A549 treated with CORT108297 at 1 μM for 4 hours (cell line): ENCODE measurements at places on chromosomes 6 and 20. TPM values are rescaled to one million over a fixed set of nuclear protein-coding genes. Genes with fewer than 3 reads are reported as not detected.

SCUBE3 gene
- total RNA-seq, result 0.03 to 0.07 TPM (median 0.06 TPM) in 5 replicates

ANGPT4 gene
- 0.01 to 0.04 TPM (median 0.02 TPM) in 4 of 5 replicates, not detected in the other for total RNA-seq

TBPL1 gene
- total RNA-seq, result 21.5 to 26.8 TPM (median 26.6 TPM) in 5 replicates

BPIFB1 gene
- total RNA-seq, result 0.07 to 0.22 TPM (median 0.14 TPM) in 3 of 5 replicates, not detected in the others

TMEM74B gene
- 3.2 to 5.3 TPM (median 4.1 TPM) in 5 replicates for total RNA-seq

HLA-DPA1 gene
- total RNA-seq, result 0.05 to 0.22 TPM in 2 of 5 replicates, not detected in the others

NCOA7 gene
- total RNA-seq, result 15.6 to 26.4 TPM (median 22.1 TPM) in 5 replicates

HLA-DMB gene
- 1.5 to 2.5 TPM (median 1.6 TPM) in 5 replicates for total RNA-seq

SLC17A1 gene
- 0.10 TPM in 1 of 5 replicates, not detected in the others for total RNA-seq

HTR1E gene
- total RNA-seq, result not detected in 5 replicates

LAMA5 gene
- 230 to 491 TPM (median 415 TPM) in 5 replicates for total RNA-seq

LSM14B gene
- 23.4 to 27.6 TPM (median 26.3 TPM) in 5 replicates for total RNA-seq

ELOVL2 gene
- 5.8 to 8.0 TPM (median 6.9 TPM) in 5 replicates for total RNA-seq

SPATA25 gene
- total RNA-seq, result 0.25 to 0.92 TPM (median 0.39 TPM) in 5 replicates

TBX18 gene
- 16.3 to 23.7 TPM (median 20.5 TPM) in 5 replicates for total RNA-seq

SRSF3 gene
- total RNA-seq, result 482 to 709 TPM (median 504 TPM) in 5 replicates

SLA2 gene
- not detected in 5 replicates for total RNA-seq

RAB32 gene
- 38.8 to 47.5 TPM (median 43.3 TPM) in 5 replicates for total RNA-seq

LST1 gene
- total RNA-seq, result 0.46 to 0.73 TPM in 2 of 5 replicates, not detected in the others

PRR18 gene
- total RNA-seq, result 0.08 to 0.22 TPM (median 0.09 TPM) in 5 replicates

RBM38 gene
- 24.0 to 36.3 TPM (median 34.7 TPM) in 5 replicates for total RNA-seq

B3GAT2 gene
- 0.02 to 0.03 TPM (median 0.02 TPM) in 5 replicates for total RNA-seq

PACSIN1 gene
- 0.01 to 0.08 TPM (median 0.06 TPM) in 5 replicates for total RNA-seq

IP6K3 gene
- total RNA-seq, result 0.08 to 0.18 TPM (median 0.14 TPM) in 5 replicates

RRBP1 gene
- total RNA-seq, result 84.9 to 111 TPM (median 105 TPM) in 5 replicates

TMEM14C gene
- 148 to 182 TPM (median 158 TPM) in 5 replicates for total RNA-seq

PRSS35 gene
- total RNA-seq, result 0.05 to 0.14 TPM (median 0.07 TPM) in 5 replicates

BTNL2 gene
- total RNA-seq, result not detected in 5 replicates

TRIM31 gene
- total RNA-seq, result 1.0 to 1.8 TPM (median 1.3 TPM) in 5 replicates

PDE10A gene
- total RNA-seq, result 31.1 to 36.1 TPM (median 34.3 TPM) in 5 replicates

DAAM2 gene
- not detected in 5 replicates for total RNA-seq

ATP9A gene
- 11.3 to 17.7 TPM (median 14.3 TPM) in 5 replicates for total RNA-seq

NRSN1 gene
- total RNA-seq, result not detected in 5 replicates

PMEPA1 gene
- total RNA-seq, result 224 to 536 TPM (median 464 TPM) in 5 replicates
